Substantia nigra (tissue), 51 donors: ENCODE measurements at places on chromosomes 12 and 14.

- no peak for DNase-seq
Observed at GRCh38 chr12:118238888-118239287, 103.0 kb downstream of the PEBP1 start.

- no peak for DNase-seq
Observed at GRCh38 chr14:75990297-75990696, 4.7 kb downstream of the IFT43 start.

- no peak for DNase-seq
Observed at GRCh38 chr12:26870491-26871419, 37.8 kb upstream of the ITPR2 start.

- DNase-seq, result no peak
Observed at GRCh38 chr14:71658261-71658860, 273.9 kb upstream of the RGS6 start.

DNA sequence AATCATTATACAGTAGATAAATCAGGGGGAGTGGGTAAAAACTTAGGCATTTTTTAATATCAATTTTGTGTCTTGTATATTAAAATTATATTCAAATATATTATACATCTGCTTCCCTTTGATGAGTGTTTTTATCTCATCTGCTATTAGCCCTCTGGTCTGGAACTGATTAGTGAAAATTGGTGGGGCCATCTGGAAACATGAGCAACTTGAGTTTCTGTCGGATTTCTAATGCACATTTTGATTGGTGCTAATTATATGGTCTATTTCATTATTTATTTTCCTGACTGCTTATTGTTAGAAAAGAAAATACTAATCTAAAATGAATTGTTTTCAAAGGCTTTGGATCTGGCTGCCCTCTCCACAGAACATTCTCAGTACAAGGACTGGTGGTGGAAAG is 28.2 kb downstream of the TTC8 start:
- DNase-seq, result no peak

- DNase-seq, result no peak
Observed at GRCh38 chr12:19633641-19634040, 194.3 kb downstream of the AEBP2 start.

- DNase-seq, result no peak
Observed at GRCh38 chr14:50813544-50813863, 17.5 kb downstream of the NIN start.

DNA sequence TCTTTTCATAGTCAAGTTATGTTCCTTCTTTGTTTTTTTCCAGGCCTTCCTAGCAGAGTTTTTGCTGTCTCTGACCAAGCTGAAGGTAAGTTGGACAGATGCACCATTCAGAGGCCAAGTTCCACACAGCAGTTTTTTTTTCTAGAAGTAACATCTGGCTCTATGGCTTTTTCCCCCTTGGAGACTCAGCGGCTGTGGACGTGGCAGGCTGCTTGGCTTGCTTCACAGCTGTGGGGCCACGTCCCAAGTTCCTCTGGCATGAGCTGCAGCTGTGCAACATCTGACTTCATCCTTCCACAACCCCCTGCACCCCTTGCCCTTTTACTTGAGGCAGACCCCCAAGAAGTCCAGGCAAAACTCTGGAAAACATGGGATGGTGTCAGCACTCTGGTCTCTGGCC is 24.2 kb upstream of the RHOJ start:
- DNase-seq, result no peak

GRCh38 chr14:49640540-49641417 is 5.7 kb upstream of the DNAAF2 start:
- no peak for DNase-seq

DNA sequence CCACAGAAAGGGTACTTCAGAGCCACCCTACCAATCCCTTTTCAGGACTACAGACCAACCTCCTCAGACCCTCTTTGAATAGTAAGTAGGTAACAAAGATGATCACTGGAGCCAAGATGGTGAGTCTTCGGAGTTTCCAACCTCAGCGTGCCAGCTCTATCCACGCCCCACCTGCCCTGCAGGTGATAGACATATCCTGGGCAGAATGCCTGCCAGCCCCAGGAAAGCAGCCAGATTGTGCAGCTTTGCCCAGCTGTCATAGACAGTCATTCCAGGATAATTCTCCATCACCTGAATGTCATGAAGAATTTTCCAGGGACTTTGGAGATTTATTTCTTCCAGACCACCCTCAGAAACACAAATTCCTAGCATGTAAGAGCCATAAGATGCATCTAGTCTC is 434.4 kb downstream of the RGS6 start:
- DNase-seq, result no peak

DNA sequence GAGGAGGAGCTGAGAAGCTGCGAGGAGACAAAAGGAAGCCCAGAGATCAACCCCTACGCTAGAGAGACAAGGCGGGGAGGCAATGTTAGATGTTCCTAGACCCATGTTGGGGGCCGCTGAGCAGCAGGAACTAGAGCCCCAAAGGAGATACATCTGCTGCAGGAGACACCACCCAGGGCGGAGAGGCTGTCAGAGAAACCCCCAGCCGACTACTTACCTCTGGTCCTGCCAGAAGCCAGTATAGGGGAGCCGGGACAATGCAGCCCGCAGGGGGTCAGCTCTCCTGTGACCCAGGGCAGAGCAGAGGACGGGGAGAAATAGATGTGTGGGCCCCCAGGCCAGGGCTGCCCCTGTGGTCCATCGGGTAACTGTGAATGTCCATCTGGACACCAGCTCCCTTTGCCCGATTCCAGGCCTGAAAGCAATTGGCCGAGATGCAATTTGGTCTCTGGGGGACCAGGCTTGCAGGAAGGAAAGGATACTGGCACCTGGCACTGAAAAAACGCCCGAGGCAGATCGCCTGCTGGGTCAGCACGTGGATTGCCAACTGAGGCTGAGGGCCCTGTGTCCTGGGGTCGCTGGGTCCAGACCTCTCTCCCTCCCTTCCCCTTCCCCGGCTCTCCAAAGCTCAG is 34.9 kb downstream of the SYNE3 start:
- no peak for DNase-seq

- DNase-seq, result no peak
Observed at GRCh38 chr12:26403601-26404000, 208.2 kb downstream of the SSPN start.

DNA sequence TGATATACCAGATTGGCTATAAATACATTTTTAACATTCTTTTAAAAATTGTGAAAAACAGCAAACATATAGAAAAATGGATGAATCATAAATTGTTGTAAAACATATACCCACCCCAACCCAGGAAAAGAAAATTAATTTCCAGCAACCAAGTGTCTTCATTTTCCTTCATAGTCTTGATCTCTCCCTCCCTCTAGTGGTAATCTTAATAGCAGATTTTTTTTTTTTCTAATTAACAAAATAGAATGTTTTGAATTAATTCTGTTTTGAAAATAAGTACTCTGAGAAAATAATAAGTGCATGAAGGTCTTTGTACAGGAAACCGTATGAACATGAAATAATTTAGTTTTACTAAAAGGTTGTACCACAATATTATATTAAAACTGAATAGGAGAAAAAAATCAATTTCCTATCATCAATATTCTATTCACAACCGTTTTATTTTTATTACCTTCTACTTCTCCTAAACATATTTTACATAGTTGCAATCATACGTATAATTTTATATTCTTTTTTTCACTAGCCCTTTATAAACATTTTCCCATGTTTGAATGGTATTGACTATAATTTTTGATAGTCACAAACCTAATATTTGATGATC is 7.0 kb downstream of the ETNK1 start:
- DNase-seq, result no peak

- DNase-seq, result no peak
Observed at GRCh38 chr12:14993537-14994266, 20.9 kb downstream of the PDE6H start.

- no peak for DNase-seq
Observed at GRCh38 chr12:63822352-63822751, 22.1 kb upstream of the SRGAP1 start.

GRCh38 chr14:55721353-55721752 is 141.3 kb downstream of the KTN1 start:
- DNase-seq, result no peak

DNA sequence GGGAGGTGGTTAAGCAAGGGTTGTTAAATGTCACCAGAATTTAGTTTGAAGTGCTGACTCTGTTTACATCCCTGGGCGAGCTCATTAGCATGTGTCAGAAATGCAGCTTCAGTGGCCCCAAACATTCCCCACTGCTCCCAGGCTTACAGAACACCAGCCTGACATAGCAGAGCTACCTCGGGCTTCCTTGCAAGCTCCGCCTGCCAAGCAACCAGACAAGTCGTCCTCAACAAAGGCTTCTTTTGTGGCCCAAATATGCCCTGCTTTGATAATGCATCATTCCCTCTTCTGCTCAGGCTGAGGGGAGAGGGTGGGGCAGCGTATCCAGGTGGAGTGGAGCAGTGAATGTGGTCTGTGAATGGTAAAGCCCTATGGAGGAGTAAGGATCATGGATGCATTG is 28.0 kb downstream of the ERH start:
- no peak for DNase-seq

DNA sequence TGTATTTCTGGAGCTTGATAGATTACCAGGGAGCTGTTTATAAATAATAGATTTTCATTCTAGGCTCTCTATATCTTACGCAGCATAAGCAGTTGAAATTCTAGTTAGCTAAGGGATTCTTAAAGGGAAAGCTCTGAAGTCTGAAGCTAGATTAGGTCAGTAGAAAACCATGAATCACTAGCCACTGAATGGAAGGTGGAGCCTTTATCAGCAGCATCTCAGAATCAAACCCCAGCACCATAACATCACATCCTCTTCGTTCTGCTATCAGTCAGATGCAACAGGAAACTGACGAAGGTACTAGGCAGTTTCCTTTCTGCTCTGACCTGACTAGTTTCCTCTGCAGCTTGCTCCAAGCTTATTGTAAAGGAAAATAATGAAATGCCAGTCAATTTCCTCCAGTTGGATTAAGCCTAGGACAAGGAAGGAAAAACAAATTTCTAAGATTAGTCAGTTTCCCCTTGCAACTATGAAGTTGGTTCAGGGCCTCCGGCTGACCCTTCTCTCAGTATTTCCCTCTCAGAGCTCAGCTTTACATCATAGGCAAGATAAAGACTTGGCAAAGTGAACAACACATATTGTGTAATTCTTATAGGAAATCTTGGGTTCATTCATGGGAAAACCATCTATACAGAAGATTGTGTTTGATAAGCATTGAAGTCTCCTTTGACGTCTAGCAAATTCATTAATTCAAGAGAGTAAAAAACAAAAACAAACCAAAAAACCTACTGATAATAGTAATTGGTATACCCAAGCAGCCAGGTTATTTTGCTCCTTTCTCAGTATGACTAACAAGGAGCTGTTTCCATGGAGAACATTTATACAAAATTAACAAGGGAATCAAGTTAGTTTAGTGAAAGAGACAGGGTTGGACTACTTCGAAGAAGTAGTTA is 43.4 kb upstream of the CFAP54 start:
- no peak for DNase-seq

DNA sequence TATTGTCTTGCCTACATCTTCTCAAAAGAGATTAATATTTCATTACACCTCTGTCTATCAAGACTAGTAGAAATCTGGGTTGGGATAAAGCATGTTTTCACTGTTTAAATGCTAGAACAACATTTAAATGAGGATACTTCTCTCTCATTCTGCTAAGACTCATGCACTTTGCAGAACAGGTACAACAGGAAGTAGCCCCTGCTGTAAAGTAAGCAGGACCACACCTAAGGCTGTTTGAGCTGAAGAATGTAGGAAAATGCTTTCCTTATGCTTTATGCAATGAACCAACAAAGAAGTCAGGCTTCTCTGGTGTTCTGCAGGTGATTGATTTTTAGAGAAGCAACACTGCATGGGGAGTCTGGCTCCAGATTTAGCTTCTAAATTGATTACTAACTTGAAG is 89.4 kb downstream of the PAX9 start:
- DNase-seq, result no peak

GRCh38 chr12:68790081-68790951 is 17.7 kb upstream of the MDM2 start:
- DNase-seq, result no peak

DNA sequence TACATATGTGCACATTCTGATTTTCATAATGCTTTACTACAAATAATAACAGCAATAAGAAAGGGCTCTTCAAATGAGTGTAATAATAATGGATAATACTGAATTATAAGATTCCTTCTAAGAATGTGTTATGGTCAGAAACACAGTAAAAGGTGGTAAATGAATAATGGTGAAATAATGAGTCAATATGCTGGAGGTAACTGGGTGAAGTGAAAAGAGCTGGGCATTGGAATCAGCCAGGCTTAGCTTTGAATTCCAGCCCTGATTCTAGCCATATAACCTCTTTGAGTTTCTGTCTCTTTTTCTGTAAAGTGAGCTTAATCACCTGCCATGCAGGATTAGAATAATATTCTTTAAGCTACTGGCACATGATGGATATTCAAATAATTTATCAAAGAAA is 39.1 kb downstream of the PLEKHA5 start:
- DNase-seq, result no peak
